ENCODE measurements at places on chromosomes 11 and 22.

DNA sequence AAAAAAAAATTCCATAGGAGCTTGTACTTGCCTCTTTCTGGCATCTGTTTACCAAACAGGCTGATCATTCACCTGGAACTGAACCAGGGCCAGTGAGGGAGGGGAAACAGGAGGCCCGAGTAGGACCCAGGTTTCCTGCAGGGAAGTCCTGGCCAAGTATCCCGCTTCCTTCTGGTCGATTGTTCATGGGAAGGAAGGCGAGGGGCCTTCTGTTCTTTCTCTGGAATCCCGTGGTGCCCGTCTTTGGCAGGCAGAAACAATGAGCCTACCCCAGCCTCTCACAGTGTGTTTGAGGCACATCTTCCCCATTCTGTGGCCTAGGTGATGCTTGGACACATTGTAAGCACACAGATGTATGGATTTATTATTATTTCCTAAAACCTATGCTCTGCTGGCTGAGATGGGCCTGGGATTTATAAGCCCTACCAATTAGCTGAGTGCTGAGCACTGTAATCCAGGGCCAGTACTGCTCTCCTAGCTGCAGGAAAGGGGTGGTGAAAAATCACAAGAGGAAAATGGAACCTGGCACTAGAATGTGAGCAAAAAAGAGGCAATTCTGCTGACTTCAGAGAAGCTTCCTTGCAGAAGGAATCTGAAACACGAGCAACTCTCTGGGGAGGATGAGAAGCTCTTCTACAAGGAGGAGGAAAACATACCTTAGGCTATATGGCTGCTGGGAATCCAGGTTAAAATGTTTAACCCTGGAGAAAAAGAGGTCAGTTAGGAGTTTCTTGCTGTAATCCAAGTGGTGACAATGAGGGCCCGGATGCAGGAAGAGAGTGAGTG is 53.5 kb downstream of the PRR5L start:
- no peak for DNase-seq

DNA sequence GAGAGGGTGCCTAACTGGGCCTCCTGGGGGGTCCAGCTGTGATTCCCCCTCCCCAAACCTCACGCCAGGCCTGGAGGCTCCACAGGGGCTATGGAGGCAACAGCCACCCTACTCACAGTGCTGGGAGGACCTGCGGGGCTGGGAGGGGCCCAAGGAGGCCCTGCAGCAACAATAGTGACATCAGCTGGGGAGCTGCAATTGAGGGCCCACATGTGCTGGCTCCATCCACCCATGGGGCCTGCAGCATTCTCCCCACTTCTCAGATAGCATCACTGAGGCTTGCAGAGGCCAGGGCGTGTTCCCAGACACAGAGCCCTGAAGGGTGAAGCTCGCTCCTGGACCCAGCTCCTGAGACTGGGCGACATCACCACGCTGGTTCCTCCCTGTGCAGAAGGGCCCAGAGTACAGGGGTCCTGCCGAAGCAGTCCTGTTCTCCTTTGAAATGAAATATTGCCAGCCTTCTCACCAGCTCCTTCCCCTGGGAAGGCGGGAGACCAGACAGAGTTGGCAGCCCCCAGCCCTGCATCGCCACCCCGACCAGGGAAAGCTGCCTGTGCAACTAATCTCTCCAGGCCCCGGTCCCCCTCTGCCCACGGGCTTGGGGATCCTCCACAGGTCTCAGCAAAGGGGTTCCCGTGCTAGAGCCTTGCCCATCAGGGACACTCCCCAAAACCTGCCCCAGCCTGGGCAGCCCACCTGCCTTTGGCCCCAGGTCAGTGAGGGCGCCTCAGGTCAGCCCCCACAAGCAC is 8.9 kb upstream of the TBX1 start:
- DNase-seq = no peak

DNA sequence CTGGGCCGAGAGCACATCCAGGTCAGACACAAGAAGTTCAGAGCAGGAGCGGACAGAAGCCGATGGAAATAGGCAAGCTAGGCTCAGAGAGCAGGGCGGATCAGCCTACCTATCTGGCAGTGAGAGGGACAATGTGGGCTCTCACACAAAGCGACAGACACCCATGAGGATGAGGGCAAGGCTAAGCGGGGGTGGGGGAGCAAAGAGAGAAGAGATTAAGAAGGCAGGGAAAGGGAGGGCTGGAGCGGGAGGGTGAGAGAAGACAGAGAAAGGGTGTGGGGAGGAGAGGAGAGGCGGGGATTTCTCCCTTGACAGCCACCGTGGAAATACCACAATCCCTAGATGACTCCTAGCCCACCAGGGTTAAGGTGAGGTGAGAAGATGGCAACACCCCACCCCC is 57.9 kb downstream of the BUD13 start:
- DNase-seq = no peak

DNA sequence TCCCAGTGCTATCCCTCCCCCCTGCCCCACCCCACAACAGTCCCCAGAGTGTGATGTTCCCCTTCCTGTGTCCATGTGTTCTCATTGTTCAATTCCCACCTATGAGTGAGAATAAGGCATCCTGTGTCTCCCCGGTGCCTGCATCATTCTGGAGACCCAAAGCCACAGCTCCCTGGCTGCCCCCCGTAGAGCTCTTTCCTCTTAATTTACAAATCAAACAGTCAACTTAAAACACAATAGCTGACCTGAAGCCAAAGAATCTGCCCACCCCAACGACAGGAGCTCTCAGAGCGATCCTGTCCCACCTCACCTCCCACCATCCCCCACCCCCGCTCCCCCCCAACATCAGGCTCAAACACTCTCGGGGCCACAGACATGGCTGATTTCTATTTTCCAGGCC is 558.3 kb downstream of the BRD1 start:
- no peak for DNase-seq

- DNase-seq = no peak
Observed at GRCh38 chr11:115501893-115502589, 2.2 kb downstream of the CADM1 start.

- no peak for DNase-seq
Observed at GRCh38 chr22:39576027-39576426, 5.5 kb downstream of the CACNA1I start.

- no peak for DNase-seq
Observed at GRCh38 chr11:113603277-113604059, 102.6 kb downstream of the TMPRSS5 start.

DNA sequence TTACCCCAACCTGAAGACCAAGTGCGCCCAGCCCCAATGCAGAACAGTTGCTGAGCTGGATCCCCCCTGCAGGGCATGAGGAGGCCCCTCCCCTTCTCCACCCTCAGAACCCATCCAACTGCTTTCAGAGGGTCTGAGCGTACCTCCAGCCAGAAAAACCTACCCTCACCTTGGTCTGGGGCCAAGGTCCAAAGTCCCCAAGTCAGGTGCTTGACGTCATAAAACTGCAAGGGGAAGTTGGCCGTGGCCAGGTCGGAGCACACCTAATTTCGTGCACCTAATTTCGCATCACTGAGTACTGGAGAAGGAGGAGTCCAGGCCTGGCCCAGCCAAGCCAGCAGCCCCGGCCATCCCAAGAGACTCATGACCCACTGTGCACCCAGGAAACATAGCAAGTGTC is 289.8 kb downstream of the CTTN start:
- no peak for DNase-seq

GRCh38 chr11:132777067-132777975 is 755.0 kb downstream of the OPCML start:
- DNase-seq = no peak

DNA sequence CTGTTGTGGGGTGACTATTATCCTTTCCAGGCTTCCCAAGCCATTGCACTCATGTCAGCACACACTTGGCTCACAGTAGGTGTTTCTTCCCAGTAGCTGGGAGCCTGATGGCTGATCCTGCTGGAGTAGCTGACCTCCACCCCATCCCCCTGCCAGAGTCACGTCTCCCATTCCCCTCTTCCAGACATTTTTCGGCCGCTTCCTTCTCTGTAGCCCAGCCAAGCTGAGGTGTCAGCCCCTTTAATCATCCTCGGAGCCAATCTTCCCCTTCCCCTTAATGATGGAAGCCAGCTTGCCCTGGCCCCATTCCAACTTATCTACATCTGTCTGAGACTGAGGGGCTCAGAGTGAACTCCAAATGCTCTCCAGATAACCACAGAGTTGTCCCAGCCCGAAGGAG is 550.7 kb downstream of the MN1 start:
- DNase-seq = no peak

DNA sequence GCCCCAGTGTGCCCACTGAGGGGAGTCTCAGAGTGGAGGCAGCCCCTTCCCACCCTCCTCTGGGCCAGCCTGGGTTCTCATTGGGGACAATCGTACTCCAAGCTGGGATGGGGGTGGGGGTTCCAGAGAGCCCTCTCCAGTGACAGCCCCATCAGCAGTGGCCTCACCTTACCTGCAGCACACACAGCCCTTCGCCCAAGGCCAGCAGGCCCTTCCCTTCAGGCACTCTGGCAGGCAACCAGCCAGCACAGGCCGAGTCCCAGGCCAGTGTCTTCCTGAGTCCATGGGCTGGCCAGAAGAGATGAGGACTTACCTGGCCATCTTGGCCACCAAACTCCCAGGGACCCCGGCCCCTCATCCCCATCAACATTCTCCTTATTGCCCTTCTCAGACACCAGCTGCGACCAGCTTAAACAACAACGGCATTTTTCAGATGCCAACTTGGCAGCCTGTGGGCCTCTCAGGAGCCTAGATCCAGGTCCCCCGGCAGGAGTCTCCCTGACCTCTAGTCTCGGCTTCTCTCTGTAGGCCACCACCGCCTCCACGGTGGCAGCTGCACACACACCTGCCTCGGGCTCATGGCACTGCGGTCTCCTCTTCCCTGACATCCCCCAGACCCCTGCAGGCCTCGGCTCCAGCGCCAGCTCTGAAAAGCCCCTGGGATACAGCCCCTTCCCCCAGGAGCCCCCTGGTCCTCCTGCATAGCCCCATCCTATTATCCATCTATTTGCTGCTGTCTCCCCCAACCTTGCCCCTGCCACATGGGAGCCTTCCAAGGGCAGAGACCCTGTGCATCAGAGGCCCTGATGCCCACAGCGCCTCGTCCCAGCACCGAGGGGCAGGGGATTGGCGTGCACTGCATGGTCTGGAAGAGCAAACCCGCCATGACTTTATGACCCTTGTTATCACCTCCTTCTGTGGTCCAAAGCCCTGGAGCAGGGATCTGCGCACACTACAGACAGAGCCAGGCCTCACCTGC is 111.2 kb upstream of the FGF3 start:
- DNase-seq = no peak

GRCh38 chr22:45852826-45853225 is 124.1 kb downstream of the WNT7B start:
- no peak for DNase-seq

DNA sequence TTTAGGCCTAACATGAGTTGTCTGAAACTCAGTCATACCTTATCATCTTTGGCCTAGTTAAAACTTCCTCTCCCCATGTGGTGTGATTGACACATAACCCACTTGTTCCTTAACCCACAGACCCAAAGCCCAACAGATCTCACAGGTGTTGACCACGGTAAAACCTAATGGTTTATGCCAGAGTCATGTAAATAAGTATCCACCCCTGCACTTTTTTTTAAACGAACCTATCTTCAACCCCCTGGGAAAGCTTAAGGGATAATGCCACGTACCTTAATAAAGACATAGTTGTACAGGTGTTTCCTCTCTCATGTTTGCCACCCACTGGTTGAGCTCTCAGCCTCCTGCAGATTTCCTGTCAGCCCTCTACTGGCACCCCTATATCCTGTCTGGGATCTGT is 709.3 kb upstream of the CCDC179 start:
- DNase-seq = no peak

Data from amygdala (tissue), 56 donors.